HCT116 (cell line): ENCODE measurements at places on chromosomes 16 and 17. TPM values are rescaled to one million over a fixed set of nuclear protein-coding genes. Genes with fewer than 3 reads are reported as not detected.

- peak; percentile 8 for DNase-seq
Measured at GRCh38 chr16:10616756-10617640, 36.6 kb upstream of the EMP2 start.

DNA sequence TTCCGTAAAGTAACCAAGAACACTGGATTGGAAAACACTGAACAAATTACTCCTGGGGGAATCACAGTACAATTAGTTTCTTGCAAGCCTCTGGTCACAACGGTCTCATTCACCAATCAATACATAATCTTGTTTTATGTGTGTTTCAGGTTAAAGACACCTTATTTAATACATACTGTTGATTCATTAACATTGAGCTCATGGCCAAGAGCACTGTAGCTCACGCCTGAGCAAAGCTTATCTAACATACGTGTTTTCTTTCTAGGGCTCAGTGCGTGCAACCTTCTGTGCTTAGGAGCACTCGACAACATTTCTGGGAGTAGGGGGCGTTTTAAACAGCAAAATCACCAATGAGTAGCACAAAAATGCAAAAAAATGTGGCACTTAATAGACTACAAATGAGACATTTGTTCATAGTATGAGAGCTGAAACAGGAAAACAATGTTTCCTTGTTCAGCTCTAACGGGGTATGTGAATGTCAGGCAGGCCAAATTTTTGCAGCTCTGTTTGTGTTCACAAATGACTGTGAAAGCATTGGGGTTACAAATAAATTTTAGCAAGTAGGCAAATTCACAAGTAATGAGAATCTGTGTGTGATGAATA, 206.2 kb downstream of the CNTNAP4 start:
- DNase-seq = no peak

GRCh38 chr16:89346869-89347268, 129.4 kb downstream of the ZNF778 start:
- no peak for DNase-seq

GRCh38 chr16:2195322-2196161, 863 bp downstream of the CASKIN1 start:
- no peak for DNase-seq

Gene XPO6
- total RNA-seq = 162 TPM

DNA sequence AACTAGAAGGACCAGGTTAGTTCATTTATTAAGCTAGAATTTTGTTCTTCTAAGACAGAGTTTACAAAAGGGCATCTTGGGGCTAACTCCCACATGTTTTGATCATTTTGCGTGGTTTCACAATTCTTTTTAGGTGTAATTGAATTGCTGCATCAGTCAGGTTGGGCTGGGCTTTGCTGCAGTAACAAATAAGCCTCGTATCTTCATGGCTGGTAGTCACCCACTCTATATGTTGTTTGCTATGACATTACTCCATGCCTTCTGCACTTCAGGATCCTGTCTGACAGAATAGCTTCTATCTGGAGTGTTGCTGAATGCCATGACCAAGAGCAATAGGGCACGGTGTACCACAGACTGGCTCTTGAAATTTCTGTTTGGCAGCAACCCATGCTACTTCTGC, 10.6 kb upstream of the IRX3 start:
- no peak for DNase-seq

DNA sequence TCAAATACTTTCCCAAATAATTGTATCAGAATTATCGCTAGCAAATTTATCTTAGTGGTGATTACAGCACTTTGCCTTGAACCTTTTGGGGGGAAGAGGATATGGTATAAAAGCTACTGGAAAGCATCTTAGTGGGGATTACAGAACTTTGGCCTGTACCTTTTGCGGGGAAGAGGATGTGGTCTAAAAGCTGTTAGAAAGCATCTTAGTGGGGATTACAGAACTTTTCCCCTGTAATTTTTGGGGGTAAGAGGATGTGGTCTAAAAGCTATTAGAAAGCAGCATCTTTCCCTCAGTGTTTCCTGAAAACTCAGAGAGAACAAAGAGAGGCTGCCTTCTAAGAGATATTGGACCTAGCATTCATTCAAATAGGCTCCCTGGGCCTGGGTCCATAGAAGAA, 4.1 kb downstream of the SLFN12 start:
- DNase-seq = no peak

Gene POLR3K
- 22.7 TPM for total RNA-seq

DNA sequence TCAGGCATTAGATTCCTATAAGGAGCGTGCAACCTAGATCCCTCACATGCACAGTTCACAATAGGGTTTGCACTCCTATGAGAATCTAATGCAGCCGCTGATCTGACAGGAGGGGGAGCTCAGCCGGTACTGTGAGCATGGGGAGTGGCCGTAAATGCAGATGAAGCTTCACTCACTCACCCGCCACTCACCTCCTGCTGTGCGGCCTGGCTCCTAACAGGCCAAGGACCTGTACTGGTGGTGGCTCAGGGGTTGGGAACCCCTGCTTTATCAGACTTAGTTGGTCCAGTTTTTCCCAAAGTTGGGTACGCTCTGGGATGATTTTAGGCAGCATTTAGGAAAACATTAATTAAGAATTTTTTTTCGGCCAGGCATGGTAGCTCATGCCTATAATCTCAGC, 103.8 kb downstream of the MARF1 start:
- peak; percentile 43 for DNase-seq

- DNase-seq = no peak
Measured at GRCh38 chr16:67926181-67926750, 5.4 kb downstream of the CTRL start.

DNA sequence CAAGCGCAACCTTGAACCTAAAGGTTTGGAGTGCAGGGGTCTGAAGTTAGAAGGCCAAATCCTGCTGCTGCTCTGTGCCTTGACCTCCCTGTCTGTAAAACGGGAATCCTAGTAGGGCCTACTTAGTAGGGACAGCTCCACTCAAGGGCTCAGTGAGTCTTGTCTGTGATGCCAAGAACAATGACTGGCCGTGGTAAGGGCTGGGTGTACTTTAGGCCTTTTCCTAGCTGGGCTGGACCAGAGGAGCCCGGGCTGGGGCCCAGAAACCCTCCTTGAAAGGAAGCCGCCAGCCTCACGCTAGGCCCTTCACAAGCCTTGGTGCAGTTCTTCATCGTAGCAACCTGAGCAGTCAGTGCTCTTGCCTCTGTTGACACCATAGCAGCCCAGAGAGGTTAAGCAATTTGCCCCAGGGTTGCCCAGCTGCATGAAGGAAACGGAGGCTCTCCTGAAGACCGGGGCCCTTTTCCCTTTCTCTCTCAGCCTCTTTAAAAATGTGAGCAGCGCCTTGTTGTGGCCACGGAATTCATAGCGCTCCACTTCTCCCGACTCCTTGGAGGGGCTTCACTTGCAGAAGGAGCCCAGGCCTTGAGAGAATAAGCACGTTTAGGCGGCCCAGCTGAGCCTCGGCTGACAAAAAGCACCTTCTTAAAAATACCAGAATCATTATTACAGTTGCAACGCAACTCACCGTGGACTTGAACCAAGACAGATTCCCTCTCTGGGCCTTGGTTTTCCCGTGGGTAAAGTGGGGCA, 4.4 kb downstream of the NECAB2 start:
- DNase-seq = no peak

GRCh38 chr16:19876501-19877059, 8.1 kb downstream of the GPRC5B start:
- no peak for DNase-seq

DNA sequence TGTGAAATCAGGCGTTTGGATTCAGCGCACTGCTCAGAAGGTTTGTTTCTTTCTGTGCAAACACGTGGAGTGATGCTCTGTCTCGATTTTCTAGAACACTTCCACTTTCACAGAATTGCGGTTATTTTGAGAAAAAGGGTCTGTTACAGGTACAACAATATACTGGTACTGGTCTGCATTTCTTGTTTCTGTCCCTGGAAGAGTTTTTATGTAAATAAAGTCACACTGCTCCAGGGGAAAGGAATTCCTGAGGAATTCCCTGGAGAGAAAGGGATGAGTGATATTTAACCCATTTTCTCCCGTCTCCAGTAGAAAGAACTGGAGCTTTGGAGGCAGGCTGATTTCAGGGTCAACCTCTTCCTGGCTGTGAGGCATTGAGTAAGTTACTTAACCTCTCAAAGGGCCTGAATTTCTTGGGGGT, 16.2 kb upstream of the RMI2 start:
- no peak for DNase-seq

DNA sequence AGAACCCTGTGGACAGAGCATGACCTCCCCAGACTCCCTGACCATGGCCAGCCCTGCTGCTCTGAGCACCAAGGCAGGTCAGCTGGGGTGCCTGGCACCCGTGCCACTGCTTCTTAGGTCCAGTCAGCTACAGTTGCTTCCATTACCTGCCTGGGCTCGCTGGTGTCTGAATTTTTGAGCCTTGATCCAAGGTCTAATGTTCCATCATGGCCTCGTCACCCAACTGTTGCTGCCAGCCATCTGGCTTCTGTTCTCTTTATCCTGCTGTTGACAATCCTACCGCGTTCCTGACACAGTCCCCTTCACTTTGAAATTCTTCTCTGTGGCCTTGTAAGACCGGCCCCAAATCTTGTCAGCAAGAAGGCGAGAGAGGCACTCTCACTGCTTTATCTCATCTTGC, 16.7 kb downstream of the GLYR1 start:
- DNase-seq = no peak

DNA sequence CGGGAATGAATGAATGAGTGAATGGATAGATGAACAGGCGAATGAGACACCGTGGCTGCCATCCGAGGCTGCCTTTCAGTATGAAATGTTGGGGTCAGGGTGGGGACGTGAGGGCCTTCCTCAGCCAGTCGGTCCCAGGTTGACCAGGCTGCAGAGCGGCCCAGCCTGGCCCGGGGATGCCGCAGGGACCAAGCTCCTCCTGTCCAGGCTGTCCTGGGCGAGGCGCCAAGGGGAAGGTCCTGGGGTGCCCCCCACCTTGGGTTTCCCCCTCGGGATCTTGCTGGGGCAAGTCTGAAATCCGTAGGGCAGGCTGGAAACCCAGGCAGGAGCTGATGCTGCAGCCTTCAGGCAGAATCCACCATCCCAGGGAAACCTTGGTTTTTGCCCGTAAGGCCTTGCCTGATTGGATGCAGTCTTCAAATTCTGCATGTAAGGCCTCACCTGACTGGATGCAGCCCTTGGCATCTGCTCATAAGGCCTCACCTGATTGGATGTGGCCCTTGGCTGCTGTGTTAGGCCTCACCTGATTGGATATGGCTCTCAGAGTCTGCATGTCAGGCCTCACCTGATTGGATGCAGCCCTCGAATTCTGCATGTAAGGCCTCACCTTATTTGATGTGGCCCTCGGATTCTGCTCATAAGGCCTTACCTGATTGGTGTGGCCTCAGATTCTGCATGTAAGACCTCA, 61.7 kb upstream of the ZNF469 start:
- DNase-seq = peak; percentile 42

DNA sequence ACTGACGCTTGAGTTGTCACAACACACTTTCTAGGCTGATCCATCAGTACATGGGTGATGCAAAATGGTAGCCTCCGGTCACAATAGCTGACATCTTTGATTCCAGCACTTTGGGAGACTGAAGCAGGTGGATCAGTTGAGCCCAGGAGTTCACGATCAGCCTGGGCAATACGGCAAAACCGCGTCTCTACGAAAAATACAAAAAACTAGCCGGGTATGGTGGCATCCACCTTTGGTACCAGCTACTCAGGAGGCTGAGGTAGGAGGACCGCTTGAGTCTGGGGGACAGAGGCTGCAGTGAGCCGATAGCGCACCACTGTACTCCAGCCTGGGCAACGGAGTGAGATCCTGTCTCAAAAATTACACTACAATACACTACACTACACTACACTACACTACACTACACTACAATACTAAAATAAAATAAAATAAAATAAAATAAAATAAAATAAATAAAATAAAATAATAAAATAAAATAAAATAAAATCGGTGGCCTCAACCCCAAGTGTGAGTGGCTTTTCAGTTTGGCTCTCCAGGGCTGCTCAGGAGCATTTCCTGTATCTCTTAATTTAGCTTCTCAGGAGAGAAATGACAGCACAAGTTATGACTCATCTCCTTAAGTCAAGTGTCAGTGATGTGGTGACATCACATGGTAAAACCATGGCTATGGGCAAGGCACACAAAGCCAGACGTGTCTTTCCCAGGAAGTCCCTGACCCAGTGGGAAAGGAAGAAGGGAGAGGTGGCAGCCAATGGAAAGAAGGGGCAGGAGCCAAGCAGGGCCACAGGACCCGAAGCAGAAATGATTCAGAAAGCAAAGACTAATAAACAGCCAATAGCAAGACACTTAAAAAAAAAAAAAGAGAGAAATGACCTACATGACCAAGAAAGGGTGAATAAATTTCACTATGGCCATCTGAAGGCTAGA, 75.3 kb upstream of the TBC1D3K start:
- DNase-seq = peak; percentile 89

- DNase-seq = peak; percentile 27
Measured at GRCh38 chr17:13597723-13598347, 3.9 kb downstream of the HS3ST3A1 start.

GRCh38 chr17:45035848-45036247, 15.6 kb downstream of the DCAKD start:
- no peak for DNase-seq

DNA sequence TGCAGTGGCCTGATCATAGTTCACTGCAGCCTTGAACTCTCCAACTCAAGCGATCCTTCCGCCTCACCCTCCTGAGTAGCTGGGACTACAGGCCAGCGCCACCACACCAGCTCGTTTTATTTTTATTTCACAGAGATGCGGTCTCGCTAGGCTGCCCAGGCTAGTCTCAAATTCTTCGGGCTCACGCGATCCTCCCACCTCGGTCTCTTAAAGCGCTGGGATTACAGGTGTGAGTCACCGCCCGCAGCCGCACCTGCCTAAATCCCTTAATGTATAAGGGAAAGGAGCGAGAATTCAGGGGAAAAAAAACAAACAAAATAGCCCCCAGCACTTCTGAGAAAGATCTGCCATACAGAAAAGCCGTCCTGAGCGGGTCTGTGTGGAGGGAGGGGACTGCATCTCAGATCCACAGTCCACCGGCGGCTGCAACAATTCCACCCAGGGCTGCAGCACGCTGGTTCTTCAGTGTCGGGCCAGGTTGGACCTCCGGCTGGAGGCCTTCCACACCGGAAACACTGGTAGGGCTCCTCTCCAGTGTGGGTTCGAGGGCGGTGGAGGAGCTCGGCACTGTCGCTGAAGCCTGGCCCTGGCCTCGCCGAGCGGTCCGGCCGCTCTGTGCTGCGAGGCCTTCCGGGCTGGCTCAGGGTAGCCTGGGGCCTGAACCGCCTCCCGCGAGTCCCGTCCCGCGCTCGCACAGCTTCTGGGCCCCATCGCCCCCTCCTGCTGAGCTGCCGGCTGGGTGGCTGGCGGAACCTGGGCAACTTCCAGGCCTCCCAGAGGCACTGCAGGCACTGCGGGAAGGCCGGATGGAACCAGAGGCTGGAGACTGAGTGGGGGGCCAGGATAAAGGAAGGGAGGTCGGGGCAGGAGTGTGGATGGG, 7.0 kb downstream of the ZNF843 start:
- DNase-seq = no peak

DNA sequence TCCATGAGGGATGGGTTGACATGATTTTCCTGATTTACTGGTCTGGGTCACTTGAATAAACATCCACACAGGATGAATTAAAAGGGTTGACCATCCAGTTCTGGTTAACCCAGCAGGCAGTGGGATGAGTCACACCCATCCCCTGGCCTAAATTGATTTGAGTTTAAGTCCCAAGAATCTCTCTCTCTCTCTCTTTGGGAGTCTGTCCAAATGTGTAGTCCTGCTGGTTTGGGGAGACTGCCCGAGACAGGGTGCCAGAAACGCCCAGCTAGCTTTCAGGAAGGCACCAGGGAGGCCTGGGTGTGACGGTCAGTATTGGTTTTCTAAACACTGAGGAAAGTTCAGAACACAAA, 38.8 kb downstream of the SCPEP1 start:
- DNase-seq = no peak

Gene TBC1D3K
- total RNA-seq = not detected
